ENCODE measurements at places on chromosomes 1 and 21. TPM values are rescaled to one million over a fixed set of nuclear protein-coding genes. Genes with fewer than 3 reads are reported as not detected.

GRCh38 chr1:63740432-63740831 lies 33.4 kb upstream of the ROR1 start:
- DNase-seq = no peak

- DNase-seq = no peak
Measured at GRCh38 chr21:45336870-45337269, 49.2 kb upstream of the POFUT2 start.

TMOD4 gene
- 0.57 TPM for polyA plus RNA-seq

SLC9C2 gene
- polyA plus RNA-seq = not detected

DNA sequence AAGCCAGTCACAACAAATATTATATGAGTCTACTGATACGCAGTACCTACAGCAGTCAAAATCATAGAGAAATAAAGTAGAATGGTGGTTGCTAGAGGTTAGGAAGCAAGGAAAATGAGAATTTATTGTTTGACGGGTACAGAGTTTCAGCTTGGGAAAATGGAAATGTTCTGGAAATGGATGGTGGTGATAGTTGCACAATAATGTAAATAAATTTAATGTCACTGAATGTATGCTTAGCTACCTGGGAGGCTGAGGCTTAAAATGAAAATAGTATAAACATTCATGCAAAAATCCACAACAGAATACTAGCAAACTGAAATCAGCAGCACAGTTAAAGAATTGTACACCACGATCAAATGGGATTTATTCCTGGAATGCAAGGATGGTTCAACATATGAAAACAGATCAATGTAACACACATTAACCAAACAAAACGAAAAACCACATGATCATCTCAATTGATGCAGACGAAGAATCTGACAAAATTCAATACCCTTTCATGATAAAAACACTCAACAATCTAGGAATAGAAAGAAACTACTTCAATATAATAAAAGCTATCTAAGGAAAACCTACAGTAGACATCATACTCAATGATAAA lies 10.7 kb downstream of the TUT4 start:
- DNase-seq = no peak

DNA sequence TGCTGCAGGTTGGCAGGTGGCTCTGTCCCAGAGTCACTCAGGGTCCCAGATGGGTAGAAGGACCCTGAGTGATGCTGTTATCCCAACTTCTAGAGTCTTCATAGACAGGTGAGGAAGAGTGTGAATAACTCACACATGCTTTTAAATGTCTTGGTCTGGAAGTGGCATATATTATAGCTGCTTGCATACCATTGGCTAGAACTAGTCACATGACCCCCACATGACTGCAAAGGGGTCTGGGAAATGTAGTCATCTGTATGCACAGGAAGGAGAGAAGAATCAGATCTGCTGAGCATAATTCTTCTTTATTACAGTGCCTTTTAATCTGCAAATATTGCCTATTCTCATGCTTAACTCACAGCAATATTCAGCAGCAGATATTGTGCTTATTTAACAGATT lies 28.2 kb upstream of the KLHDC7A start:
- peak; percentile 65 for DNase-seq

OR2T35 gene
- not detected for polyA plus RNA-seq

HRNR gene
- polyA plus RNA-seq = not detected

ROR1 gene
- 5.5 TPM for polyA plus RNA-seq

DNA sequence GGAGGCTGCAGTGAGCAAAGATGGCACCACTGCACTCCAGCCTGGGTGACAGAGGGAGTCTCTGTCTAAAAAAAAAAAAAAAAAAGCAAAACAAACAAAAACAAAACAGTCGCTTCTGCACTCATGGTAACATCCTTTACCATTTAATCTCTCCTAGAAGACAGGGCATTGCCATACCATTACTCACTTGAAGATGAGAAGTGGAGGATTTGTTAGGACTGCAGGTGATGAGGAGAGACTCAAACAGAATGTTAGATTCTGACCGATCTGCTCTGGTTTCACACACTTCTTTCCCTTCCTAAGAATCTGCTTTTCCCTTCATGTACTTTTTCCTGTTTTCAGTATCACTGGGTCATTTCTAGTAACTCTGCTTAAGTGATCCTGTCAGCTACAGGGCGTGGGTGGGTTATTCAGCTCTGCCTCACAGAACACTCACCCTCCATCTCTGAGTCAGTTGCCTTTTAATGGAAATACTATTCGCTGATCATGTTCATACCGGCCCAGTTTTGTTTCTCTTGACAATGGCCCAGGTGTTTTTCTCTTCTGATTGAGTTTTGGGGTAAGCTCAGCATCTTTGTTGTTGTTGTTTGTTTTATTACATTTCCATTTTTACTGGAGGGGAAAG lies 148.0 kb upstream of the ERG start:
- no peak for DNase-seq

Data from SK-N-SH (cell line).